Memory B cell (primary cell): ENCODE measurements at places on chromosomes 4 and X.
A peak's percentile ranks its signal among the peaks of the same experiment; 100 is the strongest.

DNA sequence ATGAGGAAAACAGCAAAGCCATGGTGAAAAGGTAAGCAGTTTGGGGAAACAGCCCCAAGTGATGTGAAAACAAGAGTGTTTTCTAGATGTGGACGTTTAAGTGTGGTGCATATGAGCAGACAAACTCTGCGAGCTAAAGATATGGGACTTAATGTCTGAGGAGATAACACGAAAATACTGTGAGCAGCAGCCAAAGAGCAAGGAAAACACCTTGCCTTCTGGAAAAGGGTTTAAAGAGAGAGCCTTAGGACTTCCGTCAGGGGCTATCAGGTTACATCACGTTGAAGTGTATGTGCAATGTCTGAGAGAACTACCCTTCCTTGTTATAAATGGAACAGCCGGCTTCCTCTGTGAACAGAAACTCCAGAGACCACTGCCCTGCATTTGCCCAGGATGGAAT lies 54.2 kb downstream of the LEF1 start:
- DNase-seq: no peak

- no peak for DNase-seq
These were observed 27.1 kb downstream of the AFM start for GRCh38 chr4:73508651-73509050.

DNA sequence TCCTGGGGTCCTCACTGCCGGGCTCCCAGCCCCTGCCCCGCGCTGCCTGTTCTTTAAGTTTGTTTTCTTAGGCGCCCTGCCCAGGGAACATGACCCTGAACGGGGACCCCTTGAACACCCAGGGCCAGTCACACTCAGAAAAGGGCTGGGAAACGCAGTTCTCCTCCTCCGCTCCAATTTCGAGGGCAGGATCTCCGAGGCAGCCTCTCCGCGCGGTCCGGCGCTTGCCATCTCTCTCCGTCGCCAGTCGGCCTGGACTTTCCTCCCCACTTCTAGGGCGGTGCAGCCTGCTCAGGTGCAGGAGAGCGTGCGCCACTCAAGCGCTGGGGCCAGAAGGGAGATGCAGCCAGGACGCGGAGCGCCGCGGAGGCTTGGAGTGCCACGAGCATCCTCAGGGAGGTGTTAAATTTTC lies 9.9 kb downstream of the PRDM8 start:
- DNase-seq: no peak

GRCh38 chrX:146934256-146934655 lies 119.7 kb upstream of the CXorf51A start:
- no peak for DNase-seq

DNA sequence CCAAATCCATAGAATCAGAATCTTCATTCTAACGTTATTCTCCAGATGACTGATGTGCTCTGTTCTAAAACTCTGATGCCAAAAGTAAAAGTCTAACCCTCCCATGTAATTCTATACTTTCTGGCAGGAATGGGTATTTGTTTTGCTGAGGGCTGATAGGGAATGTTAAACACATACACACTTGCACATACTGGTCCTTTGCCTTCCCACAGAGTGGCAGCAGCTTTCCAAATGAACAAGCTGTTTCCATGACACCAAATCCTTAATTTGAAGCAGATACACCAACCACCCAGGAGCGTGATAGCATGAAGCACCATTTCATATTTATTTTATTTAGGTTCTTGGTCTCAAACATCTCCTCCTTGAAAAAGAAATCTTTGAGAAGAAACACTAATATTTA lies 155.5 kb upstream of the PRDX4 start:
- no peak for DNase-seq

DNA sequence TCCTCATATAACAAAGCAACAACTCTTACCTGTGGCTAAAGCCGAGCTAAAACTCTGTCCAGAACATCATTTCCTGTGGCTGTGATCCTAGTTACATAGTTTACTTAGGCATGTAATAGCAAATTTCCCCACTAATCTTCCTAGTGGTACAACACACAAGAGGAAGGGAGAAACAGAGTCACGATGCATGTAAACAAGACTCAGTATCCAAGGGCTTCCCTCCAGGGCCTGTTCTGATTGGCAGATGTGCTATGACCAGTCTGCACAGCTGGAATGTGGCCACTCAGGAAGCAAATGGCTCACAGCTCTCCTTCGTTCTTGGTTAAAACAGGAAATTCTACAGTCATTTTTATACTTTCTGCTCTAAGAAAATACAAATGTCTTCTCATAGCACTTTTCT lies 49.2 kb upstream of the PRSS48 start:
- no peak for DNase-seq

DNA sequence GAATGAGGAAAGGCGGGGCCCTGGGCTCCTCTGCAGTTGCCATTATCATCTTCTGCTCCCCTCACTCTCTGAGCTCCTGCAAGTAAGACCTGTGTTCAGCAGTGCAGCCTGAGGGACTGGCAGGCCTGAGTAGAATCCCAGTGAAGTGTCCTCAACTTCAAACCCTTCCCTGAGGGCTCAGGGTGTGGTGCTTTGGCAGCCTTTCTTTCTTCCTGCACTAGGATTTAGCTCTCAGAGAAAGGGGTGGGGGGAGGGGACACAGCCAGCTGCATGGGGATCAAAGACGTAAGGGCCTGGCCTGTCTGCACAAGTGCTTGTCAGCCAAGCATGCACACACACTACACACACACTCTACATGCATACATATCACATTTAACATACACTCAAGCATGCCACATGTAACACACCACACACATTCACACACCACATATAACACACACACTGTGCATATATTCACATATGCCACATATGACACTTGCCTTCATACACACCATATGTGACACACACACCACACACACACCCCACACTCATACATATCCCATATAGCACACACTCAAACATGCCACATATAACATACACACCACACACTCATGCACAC lies 223.4 kb upstream of the RPL34 start:
- DNase-seq: no peak

GRCh38 chr4:18366136-18366535 lies 344.6 kb upstream of the LCORL start:
- DNase-seq: no peak

GRCh38 chrX:155215443-155216178 lies 649 bp upstream of the VBP1 start:
- no peak for DNase-seq

DNA sequence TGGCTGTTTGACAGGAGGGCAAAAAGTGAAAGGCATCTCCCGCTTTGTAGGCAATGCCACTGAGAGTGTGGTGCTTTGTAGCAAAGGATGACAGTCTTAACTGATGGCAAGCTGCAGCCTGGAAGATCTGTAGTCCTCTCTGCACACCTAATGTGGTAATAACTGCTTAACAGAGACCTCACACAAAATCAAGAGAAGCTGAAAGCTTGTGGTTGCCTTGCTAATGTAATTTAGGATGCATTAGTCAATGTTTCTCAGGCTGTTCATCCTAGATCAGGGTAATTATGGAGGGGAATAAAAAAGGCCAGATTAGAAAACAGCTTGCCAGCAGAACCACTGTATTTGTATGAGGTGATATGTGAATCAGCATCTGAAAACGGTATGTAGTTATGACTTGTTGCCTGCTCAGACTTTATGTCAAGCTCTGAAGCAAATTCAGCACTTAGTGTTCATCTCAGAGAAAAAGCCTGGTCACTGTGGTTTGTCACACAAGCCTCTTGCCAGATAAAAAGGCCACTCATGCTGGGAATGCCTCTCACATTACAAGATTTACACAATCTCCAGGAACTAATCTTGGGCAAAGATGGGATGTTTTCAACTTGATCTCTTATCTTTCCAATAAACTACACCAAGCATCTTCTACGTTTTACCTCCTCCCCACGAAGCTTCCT lies 130.8 kb downstream of the ENOX2 start:
- no peak for DNase-seq

- DNase-seq: no peak
These were observed 43.8 kb downstream of the RAI2 start for GRCh38 chrX:17817251-17817650.

DNA sequence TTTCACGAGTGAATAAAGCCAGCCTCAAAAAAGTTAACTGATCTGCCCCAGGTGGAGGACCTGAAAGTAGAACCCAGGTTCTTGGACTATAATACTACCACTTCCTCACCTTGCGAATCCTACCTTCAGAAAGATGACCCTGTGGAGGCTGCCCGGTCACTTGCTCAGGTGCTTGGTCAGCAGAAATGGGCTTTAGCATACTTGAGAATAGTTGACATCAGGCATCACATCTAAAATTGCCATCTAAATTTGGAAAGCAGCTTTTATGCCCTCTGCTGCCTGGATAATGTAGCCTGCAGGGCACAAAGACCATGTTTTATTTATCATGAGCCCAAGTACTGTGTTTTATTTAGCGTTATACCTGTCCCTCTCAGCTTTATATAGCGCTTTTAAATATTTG lies 3.0 kb downstream of the BCLAF3 start:
- DNase-seq: no peak

DNA sequence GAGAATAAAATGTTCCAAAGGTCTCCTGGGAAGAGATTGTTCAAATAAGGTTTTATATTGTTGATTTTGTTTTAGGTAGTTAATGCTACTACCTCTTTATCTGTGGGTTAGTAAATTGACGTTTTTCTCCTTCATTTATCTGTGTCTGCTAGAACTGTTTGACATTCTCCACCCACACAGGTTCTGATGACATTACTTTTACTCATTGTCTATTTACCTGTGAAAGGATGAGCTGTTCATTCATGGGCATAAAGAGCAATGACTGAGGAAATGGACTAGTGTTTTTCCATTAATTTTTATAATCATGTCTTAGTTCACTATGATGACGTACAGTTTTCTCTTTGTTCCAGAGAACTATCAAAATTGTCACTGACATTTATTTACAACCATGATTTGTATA lies 75.6 kb downstream of the CPE start:
- DNase-seq: no peak

- peak; percentile 47 for DNase-seq
These were observed 10.1 kb upstream of the SASH3 start for GRCh38 chrX:129769467-129770154.

DNA sequence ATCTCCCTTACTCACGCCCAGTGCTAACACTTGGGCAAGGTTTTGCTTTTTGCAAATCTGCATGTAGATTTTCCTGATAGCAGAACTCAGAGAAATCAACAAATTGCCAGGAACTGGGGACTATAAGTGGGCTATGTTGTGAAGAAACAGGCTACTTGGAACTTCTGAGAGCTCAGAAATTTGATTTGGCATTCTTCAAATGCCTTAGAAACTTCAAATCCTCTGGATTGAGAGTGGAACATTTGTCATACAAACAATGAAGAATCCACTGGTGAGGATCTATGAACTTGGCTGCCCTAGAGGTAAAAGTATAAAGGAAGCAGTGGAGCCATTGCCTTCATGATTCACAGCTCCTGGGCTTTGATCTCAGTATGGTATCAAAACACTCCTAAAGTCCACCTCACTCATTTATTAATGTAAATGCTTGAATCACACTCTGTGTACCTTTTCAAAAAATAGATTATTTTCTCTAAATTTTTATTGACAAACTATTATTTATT lies 126.0 kb downstream of the GLRA3 start:
- no peak for DNase-seq

DNA sequence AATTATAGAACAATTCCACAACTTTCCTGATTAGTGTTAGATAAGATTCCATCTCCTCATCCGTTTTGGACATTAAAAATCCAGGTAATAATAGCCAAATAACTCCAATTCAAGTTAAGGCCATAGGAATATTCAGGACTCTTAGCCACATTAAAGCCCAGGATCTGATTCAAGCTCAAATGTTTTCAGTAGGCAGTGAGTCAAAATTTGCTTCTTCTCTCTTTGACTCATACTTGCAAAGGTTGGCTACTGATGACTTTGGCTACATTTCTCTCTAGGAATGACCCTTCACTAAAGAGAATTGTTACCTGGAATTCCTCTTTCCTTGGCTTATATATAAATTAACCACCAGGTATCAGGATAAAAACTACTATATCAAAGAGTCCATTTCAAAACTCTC lies 354.9 kb upstream of the HS3ST1 start:
- no peak for DNase-seq

- DNase-seq: no peak
These were observed 32.0 kb upstream of the STS start for GRCh38 chrX:7115557-7115956.

GRCh38 chrX:65686236-65686635 lies 18.8 kb downstream of the MSN start:
- DNase-seq: no peak

GRCh38 chr4:70759126-70759525 lies 37.4 kb downstream of the RUFY3 start:
- no peak for DNase-seq

DNA sequence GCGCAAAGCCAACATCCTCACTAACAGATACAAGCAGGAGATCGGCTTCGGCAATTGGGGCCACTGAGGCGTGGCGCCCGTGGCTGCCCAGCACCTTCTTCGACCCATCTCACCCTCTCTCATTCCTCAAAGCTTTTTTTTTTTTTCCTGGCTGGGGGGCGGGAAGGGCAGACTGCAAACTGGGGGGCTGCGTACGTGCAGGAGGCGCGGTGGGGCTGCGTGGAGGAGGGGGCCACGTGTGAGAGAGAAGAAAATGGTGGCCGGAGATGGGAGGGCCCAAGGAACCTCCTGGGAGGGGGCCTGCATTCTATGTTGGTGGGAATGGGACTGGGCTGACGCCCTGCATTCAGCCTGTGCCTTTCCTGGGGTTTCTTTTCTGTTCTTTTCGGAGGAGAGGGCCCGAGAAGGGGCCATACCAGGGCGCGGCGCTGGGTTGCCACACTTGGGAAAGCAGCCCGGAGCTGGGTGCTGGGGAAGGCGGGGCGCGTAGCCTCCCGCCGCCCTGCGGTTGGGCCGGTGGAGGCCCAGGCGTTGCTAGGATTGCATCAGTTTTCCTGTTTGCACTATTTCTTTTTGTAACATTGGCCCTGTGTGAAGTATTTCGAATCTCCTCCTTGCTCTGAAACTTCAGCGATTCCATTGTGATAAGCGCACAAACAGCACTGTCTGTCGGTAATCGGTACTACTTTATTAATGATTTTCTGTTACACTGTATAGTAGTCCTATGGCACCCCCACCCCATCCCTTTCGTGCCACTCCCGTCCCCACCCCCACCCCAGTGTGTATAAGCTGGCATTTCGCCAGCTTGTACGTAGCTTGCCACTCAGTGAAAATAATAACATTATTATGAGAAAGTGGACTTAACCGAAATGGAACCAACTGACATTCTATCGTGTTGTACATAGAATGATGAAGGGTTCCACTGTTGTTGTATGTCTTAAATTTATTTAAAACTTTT lies 4.5 kb downstream of the MID1IP1 start:
- DNase-seq: no peak

- DNase-seq: no peak
These were observed 189.2 kb downstream of the GPM6A start for GRCh38 chr4:175622887-175623286.

- DNase-seq: no peak
These were observed 9.5 kb downstream of the FRMD7 start for GRCh38 chrX:132118358-132118757.

GRCh38 chr4:170270628-170271027 lies 180.9 kb upstream of the AADAT start:
- DNase-seq: no peak

DNA sequence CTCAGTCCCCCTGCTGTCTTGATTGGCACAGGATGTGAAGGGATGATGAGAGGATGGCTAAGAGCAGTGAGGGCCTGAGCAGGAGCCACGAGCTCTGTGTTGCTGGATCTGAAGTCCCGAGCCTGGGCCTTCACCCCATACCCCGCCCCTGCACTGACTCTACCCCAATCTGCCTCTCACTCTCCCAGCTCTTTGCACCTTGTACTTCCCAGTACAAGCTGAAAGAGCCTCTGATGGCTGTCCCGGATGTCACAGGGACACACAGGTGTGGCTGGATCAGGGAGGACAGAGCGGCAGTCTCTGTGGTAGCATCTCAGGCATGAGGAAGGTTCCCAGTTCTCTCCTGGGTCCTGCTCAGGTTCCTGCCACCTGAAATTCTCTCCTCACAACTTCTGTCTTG lies 103.6 kb downstream of the CHIC2 start:
- no peak for DNase-seq
